ENCODE measurements at places on chromosomes 13 and 19. TPM values are rescaled to one million over a fixed set of nuclear protein-coding genes. Genes with fewer than 3 reads are reported as not detected.

Gene SIGLEC12
- not detected for total RNA-seq

Gene C19orf18
- total RNA-seq = 2.8 TPM

Gene ZNF555
- total RNA-seq = 8.1 TPM

Gene FCAR
- total RNA-seq = 0.37 TPM

Gene ZNF738
- 4.4 TPM for total RNA-seq

Gene ZNF98
- total RNA-seq = not detected

Gene IGLON5
- total RNA-seq = 0.09 TPM

Gene NAPSA
- not detected for total RNA-seq

- H3K4me3 ChIP-seq = no peak overlapping the region
- H3K27me3 ChIP-seq = no peaks in the 10 kb centered on the region
- no peaks in the 10 kb centered on the region for H3K4me1 ChIP-seq
- no peak for DNase-seq
- no peaks in the 10 kb centered on the region for H3K36me3 ChIP-seq
Measured at GRCh38 chr13:81184556-81185265, 843.8 kb upstream of the SPRY2 start.

DNA sequence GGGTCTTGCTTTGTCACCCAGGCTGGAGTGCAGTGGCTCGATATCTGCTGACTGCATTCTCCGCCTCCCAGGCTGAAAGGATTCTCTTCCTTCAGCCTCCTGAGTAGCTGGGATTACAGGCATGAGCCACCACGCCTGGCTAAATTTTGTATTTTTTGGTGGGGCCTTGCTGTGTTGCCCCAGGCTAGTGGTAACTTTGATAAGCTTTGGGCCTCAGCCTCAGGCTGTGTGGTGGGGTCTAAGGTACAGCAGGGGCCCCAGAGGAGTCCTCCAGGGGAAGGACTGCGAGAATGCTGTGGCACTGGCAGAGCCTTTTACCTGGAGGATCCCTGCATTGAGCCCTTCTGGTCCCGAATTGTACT lies 7.2 kb downstream of the DOT1L start:
- H3K27ac ChIP-seq = peak overlapping the region; percentile 7
- DNase-seq = no peak
- no peaks in the 10 kb centered on the region for H3K27me3 ChIP-seq
- H3K4me3 ChIP-seq = no peak overlapping the region

- H3K36me3 ChIP-seq = no peaks in the 10 kb centered on the region
- no peak overlapping the region for H3K27ac ChIP-seq
- peaks cover 12% of the 10 kb centered on the region for H3K4me1 ChIP-seq
- H3K4me3 ChIP-seq = no peak overlapping the region
Measured at GRCh38 chr19:16042533-16043085, 33.7 kb upstream of the TPM4 start.

GRCh38 chr13:74032325-74032724 lies 101.9 kb downstream of the KLF12 start:
- H3K4me3 ChIP-seq = no peak overlapping the region
- H3K27me3 ChIP-seq = no peaks in the 10 kb centered on the region
- no peak overlapping the region for H3K27ac ChIP-seq
- H3K36me3 ChIP-seq = no peaks in the 10 kb centered on the region

- no peak overlapping the region for H3K4me3 ChIP-seq
- H3K36me3 ChIP-seq = no peaks in the 10 kb centered on the region
- DNase-seq = no peak
- peaks cover 14% of the 10 kb centered on the region for H3K27me3 ChIP-seq
- no peaks in the 10 kb centered on the region for H3K4me1 ChIP-seq
Measured at GRCh38 chr19:5572556-5573286, 5.0 kb upstream of the TINCR start.

- no peak overlapping the region for H3K4me3 ChIP-seq
- H3K36me3 ChIP-seq = no peaks in the 10 kb centered on the region
- no peak overlapping the region for H3K27ac ChIP-seq
Measured at GRCh38 chr19:37346091-37346490, 24.8 kb upstream of the ZNF527 start.

DNA sequence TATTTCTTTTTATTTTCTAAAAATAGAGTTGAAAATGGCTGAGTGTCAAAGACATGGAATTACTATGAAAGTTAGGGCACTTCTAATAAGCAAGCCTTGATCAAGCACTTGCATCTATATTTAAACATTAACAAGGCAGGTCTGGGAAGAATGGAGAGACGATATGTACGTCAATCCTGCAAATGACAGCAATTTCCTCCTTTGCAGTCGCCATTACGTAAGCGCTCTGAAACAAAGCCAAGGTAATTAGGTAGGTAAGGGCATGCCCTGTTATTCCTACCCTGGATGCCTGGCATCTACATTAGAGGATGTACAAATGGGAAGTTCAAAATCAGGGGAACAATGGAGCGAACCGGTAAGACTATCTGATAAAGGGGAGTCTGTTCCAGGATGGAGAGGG lies 664.0 kb upstream of the ARGLU1 start:
- no peak overlapping the region for H3K27ac ChIP-seq
- DNase-seq = no peak
- H3K4me3 ChIP-seq = no peak overlapping the region
- H3K4me1 ChIP-seq = no peaks in the 10 kb centered on the region
- no peaks in the 10 kb centered on the region for H3K36me3 ChIP-seq

DNA sequence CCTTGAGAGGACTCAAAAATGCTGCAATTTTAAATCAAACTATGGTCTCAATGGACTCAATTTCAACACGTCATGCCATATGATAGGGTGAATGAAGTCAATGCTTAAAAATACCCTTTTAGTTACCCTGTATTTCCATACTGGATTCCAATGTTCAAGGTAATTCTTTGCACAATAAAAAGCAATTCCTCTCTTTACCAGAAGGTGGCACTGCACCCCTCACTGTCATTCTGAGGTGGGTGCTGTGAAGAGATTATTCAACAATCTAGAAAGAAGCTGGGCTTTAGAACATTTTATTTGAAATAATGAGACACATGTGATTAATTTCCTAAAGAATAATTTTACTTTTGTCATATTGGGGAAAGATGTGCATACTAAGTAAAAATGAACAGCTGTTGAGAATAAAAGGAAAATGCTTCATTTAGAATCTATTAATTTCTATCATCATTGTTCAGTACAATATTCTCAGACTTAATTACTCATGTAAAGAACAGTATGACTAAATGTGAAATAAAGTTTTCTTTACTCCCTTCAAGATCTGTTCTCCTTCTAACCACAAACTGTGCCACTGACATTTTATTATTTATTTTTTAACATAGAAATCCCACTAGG lies 789.1 kb downstream of the GPC5 start:
- H3K27ac ChIP-seq = no peak overlapping the region
- no peak for DNase-seq
- H3K36me3 ChIP-seq = no peaks in the 10 kb centered on the region
- H3K4me1 ChIP-seq = no peaks in the 10 kb centered on the region
- H3K4me3 ChIP-seq = no peak overlapping the region

DNA sequence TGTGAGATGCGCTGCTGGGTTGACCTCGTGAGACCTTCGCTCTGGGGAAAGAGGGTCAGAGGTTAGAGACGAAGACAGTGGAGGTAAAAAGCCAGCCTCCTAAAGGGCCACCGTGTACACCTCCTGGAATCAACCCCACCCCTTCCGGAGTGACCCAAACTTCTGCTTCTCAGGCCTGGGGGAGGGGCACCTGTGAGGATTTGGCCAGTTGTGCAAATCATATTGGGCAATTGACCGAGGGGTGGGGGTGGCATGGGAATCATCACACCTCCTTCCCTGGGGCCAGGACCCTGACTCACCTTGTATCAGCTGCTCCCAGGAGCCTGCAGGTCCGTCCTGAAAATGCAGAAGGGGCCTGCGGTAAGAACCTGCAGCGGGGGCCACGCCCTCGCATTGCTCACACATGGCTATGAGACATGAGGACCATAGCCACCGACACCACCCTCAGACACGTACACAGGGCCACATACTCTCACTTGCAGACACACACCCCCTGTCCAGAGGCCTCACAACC lies 2.8 kb downstream of the TNFSF14 start:
- no peaks in the 10 kb centered on the region for H3K4me1 ChIP-seq
- no peak overlapping the region for H3K4me3 ChIP-seq

GRCh38 chr19:30665449-30665848 lies 293.3 kb downstream of the ZNF536 start:
- H3K4me1 ChIP-seq = no peaks in the 10 kb centered on the region
- H3K36me3 ChIP-seq = no peaks in the 10 kb centered on the region
- H3K4me3 ChIP-seq = no peak overlapping the region
- no peak for DNase-seq
- no peak overlapping the region for H3K27ac ChIP-seq

- H3K4me3 ChIP-seq = no peak overlapping the region
- no peaks in the 10 kb centered on the region for H3K4me1 ChIP-seq
- no peak for DNase-seq
- no peaks in the 10 kb centered on the region for H3K27me3 ChIP-seq
Measured at GRCh38 chr19:3176715-3177501, 1.7 kb upstream of the S1PR4 start.

DNA sequence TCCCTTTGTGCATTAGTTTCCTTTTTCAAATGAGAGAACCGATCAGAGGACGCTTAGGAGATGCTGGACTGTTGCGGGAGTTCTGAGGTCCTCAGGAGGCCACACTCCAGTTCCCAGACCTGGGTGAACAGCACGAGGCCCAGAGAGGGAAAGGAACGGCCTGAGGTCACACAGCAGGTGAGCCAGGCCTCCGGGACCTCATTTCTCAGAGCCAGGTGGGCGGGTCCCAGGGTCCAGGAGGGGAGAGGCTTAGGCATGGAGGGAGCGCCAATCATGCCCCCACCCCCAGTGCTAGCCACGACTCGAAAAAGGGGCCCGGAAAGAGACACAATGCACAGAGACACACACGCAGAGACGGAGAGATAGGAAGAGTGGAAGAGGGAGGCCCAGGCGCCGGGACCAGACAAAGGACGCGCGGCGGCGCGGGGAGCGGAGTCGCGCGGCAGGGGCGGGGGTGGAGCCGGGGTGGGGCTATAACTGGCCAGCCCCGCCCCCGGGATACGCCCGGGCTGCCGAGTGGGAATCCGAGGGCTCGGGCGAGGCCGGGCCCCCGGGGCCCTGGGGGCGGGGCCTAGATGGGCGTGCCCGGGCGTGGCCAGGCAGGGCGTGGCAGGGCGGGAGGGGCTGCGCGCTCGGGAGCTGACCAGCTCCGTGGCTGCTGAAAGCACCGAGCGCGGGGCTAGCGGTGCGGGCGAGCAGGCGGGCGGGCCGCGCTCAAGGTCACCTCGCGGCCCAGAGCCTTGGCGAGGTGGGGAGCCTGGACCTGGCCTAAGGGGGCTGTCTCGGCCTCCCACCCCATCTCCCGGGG lies 1.6 kb downstream of the ELAVL3 start:
- DNase-seq = no peak
- peaks cover 53% of the 10 kb centered on the region for H3K27me3 ChIP-seq
- H3K4me1 ChIP-seq = peaks cover 38% of the 10 kb centered on the region

DNA sequence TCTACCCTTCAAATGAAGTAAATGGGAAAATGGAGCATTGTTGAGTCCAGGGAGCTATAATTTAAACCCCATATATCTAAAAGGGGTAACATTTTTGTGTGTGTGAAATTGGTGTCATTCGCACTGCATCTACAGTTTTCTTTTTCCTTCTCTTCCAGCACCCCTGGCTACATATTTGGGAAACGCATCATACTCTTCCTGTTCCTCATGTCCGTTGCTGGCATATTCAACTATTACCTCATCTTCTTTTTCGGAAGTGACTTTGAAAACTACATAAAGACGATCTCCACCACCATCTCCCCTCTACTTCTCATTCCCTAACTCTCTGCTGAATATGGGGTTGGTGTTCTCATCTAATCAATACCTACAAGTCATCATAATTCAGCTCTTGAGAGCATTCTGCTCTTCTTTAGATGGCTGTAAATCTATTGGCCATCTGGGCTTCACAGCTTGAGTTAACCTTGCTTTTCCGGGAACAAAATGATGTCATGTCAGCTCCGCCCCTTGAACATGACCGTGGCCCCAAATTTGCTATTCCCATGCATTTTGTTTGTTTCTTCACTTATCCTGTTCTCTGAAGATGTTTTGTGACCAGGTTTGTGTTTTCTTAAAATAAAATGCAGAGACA lies 28.6 kb downstream of the ALOX5AP start:
- H3K4me1 ChIP-seq = no peaks in the 10 kb centered on the region
- no peaks in the 10 kb centered on the region for H3K27me3 ChIP-seq
- H3K4me3 ChIP-seq = no peak overlapping the region

- H3K4me3 ChIP-seq = no peak overlapping the region
- peaks cover 56% of the 10 kb centered on the region for H3K36me3 ChIP-seq
- peak overlapping the region; percentile 9 for H3K27ac ChIP-seq
- H3K4me1 ChIP-seq = peaks cover 16% of the 10 kb centered on the region
Measured at GRCh38 chr19:55091126-55091910, 15.6 kb downstream of the EPS8L1 start.

DNA sequence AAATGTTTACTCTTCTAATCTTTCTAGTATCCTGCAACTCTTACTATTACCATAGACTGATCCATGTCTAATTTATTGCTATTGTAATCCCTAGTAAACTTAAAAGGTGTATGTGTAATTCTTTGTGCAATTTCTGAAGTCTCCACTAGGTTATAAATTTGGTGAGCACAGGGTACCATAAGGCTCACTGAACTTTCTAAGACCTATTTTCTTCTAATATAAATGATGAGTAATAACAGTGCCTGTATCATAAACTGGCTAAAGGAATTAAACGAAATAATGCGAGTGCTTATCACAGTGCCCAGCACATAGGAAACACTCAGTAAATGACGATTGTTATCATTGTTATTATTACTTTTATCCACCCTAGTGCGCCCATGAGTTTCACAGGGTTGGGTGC lies 119.1 kb downstream of the KLF12 start:
- H3K4me1 ChIP-seq = peaks cover 6% of the 10 kb centered on the region
- H3K27me3 ChIP-seq = no peaks in the 10 kb centered on the region
- no peak for DNase-seq
- H3K36me3 ChIP-seq = no peaks in the 10 kb centered on the region
